ENCODE measurements at places on chromosomes 4 and X.

- DNase-seq, result no peak
Measured at GRCh38 chr4:15164571-15164970, 162.3 kb downstream of the CPEB2 start.

GRCh38 chr4:151276787-151277562 is at the start of gene PRSS48:
Gene PRSS48 (plus strand): TSS chr4:151277161. CDS start chr4:151277173, 12 bp downstream.
- DNase-seq, result no peak

GRCh38 chr4:85423431-85423830 is 51.5 kb upstream of the ARHGAP24 start:
- DNase-seq, result no peak

DNA sequence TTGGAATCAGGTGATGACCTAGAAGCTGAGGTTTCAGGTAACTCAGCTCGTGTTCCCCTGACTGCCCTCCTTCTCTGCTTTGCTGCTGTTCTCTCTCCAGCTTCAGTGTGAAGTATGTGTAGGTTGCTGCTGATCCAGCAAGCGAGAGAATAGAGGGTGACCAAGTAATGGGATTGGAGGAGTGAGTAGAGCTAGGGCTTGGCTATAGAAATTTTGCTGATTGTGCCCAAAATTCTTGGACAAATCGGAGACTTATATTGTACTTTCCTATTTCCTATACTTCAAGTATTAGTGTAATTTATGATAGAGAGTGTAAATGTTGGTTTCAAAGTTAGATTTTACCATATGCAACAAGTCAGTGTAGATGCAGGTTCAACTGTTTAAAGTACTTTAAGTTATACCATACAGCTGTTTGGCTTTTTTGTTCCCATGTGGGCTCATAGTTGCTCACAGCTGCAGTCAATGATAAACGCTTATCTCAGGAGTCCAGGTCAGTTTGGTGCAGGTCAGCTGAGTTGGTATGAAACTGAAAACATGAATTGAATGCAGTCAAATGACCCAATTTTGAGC is 48.0 kb downstream of the RAPGEF2 start:
- DNase-seq, result no peak

GRCh38 chrX:12970691-12971202 is 4.2 kb upstream of the TMSB4X start:
- no peak for DNase-seq

DNA sequence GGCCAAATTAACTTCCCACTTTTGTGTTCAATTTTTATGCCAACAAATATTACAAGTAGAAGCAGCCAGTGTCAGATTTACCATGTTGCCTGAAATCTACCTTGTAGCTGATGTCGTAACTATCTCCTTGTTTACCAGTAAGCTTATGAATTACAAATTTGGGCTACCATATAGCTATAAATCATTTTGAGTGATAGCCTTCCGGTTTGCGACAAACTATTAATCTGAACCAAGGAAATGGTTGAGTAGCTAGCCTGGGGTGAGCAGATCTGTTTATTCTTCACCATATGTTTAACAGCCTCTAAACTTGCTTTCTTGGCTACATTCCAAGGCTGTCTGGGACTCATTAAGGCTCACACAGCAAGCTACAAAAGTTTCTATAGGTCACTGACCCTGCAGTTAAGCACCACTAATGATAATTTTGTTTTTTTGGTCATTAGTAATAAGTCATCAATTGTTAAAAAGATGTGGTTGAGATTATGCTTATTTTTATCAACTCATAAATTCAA is 218.7 kb upstream of the SPOCK3 start:
- DNase-seq, result no peak

GRCh38 chr4:2958446-2958845 is 4.8 kb downstream of the NOP14 start:
- no peak for DNase-seq

GRCh38 chr4:185820146-185821028 is 8.4 kb upstream of the SORBS2 start:
- no peak for DNase-seq

- DNase-seq, result no peak
Measured at GRCh38 chr4:137124278-137124932, 407.9 kb downstream of the PCDH18 start.

- no peak for DNase-seq
Measured at GRCh38 chr4:116389139-116389538, 696.2 kb downstream of the TRAM1L1 start.

DNA sequence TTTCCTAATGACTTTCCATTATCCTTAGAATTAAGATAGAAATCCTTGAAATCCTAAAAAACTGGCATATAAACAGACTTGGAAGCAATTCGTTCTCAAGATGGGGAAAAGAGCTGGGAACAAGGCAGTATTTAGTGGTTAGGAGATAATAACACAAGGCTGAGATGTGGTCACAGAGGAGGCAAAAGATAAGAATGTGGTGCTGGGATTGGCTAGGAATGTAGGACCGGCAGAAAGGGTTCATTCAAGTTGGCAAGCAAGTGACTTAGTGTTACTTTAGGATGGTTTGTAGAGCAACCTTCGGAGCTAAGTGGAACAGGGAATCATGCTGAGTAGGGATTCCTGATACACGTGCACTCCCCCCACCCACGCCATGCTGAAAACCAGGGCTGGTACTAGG is 121.9 kb upstream of the RPS6KA3 start:
- no peak for DNase-seq

DNA sequence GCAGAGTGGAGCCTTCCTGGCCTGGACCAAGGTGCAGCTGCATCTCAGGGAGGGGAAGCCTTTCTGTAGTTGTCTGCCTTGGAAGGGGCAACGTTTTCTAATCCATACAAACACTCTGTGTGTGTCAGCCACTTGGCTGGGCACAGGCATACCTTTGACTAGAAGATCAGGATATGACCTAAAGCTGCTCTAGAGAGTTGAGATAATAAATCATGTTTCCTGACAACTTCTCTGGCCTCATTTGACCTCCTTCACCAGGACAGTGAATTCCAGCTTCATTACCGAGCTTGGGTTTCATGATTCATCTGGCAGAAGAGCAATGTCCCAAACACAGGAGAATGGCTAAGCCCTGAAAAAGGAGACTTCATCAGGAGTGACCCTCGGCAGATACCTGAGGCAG is 89.6 kb upstream of the KIT start:
- DNase-seq, result no peak

All from activated CD8-positive, alpha-beta memory T cell treated with anti-CD3 and anti-CD28 coated beads for 4 hours (primary cell).